ENCODE measurements at places on chromosomes 11 and 22.
A peak's percentile ranks its signal among the peaks of the same experiment; 100 is the strongest.

DNA sequence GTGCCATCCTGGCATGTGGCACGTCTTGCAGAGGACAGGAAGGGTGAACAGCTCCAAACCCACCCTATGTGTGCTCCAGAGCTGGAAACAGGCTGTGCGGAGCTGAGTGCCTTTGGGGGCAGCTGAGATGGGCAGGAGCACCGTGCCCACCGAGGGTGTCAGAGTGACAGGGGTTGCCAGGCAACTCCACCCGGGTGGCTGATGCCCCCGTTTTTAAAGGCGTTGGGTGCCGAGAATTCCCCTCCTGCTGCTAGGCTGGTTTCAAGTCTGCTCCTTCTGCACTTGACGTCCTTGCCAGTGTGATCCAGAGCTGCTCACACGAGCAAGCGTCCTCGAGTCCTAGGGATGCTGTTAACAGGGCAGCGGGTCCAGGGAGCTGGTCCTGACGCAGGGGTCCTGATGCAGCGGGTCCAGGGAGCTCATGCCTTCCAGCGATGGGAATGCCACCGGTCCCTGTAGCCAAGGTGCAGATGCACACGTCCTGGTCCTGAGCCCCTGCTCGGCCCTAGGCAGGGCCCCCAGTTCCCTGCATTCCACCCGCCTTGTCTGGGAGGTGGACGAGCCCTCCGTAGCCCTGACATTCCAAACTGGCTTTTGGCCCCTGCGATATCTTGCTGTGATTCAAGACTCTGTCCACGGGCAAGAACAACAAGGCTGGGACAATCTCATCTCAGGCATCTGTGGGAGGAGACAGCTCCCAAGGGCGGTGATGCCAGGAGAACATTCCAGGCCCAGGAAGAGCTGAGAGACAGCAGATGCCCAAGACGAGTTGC lies 4.9 kb downstream of the KCNQ1 start:
- DNase-seq, result no peak

GRCh38 chr11:126997641-126998040 lies 2.9 kb downstream of the KIRREL3 start:
- no peak for DNase-seq

DNA sequence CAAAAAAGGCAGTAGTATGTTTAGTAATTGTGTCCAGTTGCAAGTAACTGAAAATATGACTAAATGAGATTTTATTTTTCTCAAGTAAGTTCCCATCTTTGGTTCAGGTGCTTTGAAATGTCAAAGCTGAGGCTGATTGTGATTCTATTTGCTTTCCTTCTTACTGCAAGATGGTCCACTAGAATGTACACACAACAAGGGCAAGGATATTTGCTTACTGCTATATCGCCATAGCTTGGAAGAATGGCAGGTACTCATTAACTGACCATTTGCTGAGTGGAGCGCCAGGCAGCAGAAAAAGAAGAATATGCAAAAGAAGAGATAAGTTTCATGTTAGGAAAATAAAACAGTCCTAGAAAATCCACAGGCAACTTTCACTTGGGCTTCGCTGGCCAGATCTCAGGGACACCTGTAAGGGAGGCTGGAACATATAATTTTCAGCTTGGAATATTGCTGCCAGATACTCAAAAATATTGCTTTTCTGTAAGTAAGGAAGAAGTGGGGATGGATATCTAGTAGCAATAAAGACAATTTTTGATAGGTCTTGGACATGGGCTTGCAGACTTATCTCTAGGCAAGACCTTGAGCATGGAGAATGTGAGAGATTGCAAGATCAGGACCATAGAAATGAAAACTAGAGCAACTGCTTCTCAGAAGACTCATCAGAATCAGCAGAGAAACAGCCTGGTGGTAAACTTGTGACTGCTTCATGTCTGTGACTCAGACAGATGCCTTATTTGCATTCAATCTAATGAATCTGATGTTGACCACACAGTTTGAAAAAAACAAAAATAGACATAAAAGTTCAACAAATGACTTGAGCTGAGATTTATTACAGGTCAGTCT lies 44.8 kb upstream of the OR9Q1 start:
- no peak for DNase-seq

GRCh38 chr11:12698048-12698447 lies 23.8 kb downstream of the TEAD1 start:
- no peak for DNase-seq

DNA sequence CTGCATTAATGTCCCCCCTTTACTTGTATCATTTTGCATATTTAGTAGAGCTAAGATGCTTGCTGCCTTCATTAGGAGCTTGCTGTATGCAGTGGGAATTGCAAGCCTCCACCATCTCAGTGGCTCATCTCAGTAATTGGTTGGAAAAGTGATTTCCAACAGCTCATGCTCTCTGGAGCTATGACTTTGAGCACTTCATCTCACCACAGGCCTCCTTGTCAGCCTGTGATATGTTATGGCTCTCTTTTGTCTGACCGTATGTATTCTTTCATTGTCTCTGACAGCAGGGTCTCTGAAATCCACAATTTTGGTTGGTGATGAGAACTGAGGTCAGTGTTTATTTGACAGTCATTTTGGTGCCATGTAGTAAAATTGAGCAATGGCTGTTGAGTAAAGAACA lies 345.1 kb downstream of the FAT3 start:
- DNase-seq, result no peak

DNA sequence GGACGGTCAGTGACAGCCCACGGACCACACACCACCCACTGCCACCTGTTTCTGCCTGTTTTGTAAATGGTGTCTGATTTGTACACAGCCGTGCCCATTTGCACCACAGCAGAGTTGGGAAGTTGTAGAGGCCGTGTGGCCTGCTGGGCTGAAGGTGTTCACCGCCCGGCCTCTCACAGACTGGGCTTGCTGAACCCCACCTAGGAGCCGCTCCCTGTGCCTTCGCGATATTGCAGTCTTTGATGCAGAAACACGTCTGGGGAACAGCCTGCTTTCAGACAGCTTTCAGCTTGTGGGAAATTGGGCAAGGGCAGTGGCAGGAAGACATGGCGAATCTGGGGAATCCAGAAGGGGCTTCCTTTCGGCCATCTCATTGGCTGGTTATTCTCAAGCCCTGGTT lies 9.8 kb upstream of the GRAMD4 start:
- no peak for DNase-seq

DNA sequence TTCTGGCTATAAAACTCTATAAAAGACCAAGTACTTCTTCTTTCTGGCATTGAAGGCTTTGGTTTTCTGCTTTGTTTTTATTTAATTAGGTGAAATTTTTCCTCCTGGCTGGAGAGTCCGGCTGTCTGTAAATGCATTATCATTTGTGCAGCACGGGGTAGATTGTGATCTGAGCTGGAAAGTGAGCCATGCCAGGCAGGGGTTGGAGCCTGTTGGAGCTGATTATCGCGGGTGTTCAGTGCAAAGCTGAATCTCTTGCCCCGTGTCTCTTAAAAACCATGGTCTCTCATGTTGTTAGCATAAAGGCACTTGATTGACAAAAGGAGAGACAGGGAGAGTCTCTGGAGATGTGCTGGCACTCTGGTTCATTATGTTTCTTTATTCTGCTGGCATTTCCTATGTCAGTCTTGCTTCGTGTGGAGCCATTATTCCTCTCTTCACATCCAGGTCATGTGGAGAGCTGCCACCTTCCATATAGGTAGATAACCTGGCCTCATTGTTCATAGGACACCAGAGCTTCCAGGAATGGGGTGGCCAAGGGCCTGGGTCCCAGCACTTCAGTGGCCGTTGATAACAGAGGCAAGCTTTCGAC lies 75.2 kb downstream of the LDLRAD3 start:
- DNase-seq, result no peak

DNA sequence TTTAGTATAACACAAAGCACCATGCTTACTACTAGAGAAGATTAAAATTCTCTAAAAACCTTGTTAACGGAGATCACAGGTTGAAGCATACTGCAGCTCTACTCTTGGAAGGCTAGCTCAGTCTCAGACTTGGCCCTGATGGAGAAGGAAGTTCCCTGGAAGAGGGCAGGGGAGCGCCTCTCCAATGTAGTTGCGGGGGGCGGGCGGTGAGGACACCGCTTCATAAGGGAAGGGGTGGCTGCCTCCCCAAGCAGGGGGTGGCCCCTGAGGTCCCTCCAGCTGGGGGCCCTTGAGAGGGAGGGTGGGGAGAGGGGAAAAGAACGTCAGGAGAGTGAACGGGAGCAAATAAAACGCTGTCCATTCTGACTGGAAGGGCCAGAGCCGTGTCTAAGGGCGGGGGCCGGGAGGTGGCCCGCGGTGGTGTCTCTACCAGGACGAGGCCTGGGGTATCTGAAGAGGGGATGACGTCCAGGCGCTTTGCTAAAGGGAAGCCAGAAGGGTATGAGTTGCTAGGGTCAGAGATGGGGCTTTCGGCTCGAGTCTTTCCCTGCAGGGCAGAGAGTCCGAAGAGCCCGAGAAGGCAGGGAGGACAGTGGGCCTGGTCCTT lies 553 bp upstream of the USP47 start:
- no peak for DNase-seq

GRCh38 chr22:25746012-25746373 lies 4.0 kb downstream of the MYO18B start:
- DNase-seq, result no peak

GRCh38 chr22:41501209-41501608 lies 32.3 kb downstream of the ACO2 start:
- peak; percentile 33 for DNase-seq

GRCh38 chr11:57426439-57426928 lies 437 bp downstream of the SLC43A3 start:
- DNase-seq, result peak; percentile 38

DNA sequence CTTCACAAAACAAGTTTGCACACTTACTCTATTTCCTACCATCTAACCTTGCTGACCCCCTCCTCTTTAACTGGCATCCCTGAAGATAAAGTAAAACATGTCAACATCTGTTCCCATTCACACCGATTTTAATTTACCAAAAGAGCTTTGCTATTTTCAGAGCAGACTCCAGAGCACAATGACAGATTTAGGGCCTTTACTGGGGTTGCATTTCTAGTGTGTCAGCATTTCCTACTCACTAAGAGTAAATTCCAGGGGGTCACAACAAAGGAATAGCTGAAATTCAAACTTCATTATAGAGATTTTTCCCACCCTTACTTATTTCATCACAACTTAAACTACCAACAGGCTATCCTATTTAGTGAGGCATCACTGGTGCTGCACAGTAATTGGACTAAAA lies 60.8 kb downstream of the SOX6 start:
- no peak for DNase-seq

DNA sequence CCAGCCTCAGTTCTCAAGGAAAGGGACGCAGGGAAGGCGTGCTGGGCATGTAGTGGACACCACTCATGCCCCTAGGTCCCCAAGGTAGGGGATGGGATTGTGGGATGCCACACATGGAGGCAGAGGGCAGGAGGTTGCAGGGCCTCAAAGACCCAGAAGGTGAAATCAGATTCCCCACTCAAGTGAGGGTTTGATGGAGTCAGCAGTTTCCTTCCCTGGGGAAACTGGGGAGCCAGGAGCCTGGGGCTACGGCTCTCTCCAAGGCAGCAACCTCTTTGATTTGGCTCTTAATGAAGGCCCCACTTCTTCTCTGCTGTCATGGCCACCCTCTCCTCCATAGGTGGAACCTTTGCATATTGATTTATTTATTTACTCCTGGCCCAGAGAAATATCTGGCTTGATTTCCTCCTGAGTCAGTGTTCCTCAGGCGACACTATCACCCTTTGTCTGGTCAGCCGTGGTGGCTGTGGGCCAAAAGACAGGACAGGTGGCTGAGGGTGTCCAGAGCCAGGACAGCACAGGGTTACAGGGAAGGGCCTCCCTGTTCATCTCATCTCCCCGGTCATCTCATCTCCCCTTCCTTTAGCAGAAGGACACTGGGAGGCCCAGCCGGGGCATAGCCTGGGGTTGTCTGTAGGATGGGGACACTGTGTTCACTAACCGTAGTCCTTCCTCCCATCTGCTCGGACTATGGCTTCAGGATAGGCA lies 9.6 kb downstream of the GNAZ start:
- DNase-seq, result no peak

DNA sequence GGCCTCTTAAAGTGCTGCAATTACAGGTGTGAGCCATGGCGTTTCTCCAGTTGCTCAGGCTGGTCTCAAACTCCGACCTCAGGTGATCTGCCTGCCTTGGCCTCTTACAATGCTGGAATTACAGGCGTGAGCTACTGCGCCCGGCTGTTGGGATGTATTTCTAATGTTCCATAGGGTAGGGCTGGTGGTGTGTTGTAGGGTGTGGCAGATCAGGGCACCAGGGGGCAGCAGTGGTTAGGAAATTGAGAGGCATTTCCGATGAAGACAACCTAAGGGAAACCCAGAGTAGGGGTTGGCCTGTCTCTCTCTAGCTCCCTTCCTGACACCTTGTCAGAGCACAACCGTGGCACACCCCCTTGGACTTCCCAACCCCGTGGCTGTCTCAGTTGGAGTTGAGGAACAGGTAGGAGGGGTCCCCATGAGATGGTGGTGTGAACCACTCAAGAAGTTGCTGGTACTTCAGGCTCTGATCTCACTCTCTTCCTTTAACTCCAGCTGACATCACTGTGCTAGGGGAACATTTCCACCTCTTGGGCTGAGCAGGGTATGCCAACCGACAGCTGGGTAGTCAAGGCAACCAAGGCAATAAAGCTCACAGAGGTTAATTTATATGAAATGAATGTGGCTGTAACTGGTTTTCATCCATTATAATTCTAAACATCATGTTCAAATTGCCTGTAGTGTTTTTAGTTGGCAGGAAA lies 33.0 kb downstream of the YWHAH start:
- peak; percentile 89 for DNase-seq

DNA sequence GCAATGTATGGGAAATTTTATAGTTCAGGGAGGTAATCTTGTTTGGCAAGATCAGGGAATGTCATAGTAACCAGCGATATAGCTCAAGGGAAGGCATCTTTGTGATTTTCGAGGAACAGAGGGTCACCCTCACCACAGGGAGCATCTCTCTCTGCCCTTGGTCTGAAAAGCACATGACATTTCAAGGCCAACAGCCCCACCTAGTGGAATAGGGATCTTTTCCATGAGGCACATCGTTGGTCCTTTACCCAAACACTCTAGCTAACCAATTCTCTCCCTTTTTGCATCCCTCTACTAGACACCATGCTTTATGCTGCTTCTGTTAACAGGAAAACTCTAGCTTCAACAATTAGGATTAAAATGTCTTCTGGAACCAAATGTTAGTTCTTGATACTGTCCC lies 179.0 kb downstream of the GRM5 start:
- peak; percentile 30 for DNase-seq

GRCh38 chr22:39530692-39531331 lies 1.7 kb downstream of the RPS19BP1 start:
- no peak for DNase-seq

- DNase-seq, result no peak
Measured at GRCh38 chr22:30685178-30685577, 9.5 kb upstream of the OSBP2 start.

GRCh38 chr22:32043391-32043790 lies 330 bp downstream of the SLC5A1 start:
- DNase-seq, result no peak

Data from activated CD4-positive, alpha-beta memory T cell treated with anti-CD3 and anti-CD28 coated beads for 36 hours (primary cell).